Tibial artery (tissue), 4 donors: ENCODE measurements at places on chromosomes 6 and 20.

DNA sequence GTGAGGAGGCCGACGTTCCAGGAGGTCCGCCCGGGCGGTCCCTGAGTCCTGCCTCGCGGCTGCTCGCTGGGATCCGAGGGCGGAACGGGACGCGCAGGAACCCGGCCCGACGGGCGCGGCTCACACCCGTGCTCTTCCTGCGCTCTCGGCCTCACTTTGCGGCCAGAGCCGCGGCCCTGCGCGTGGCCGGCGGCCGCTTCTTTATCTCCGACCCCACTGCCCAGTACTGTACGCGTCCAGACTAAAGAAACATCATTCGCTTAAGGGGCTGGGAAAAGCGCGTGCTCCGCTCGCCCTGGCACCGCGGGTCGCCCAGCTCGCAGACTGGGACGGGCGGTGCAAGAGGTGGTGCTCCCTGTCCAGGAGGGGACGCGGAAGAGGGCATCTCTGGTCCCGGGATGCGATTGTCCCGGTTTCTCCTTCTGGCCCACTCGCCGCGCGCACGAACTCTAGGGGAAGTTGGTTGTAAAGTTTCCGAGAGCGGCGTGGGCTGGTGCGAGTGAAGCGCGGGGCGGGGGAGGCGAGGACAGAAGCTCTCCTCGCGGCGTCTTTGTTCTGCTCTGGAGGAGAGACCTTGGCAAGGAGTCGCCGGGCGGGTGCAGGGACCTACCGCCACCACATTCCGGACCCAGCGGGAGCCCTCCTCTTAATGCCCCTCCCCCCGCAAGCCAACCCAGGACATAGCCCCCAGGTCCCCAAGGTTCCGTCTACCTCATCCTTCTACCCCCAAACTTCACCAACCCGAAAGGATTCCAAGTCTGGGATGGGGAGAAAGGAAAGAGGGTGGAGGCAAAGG lies 71.0 kb downstream of the SOX4 start:
- H3K27ac ChIP-seq, result no peak overlapping the region
- peak overlapping the region; percentile 47 for H3K4me3 ChIP-seq
- H3K27me3 ChIP-seq, result peaks cover 52% of the 10 kb centered on the region
- H3K36me3 ChIP-seq, result no peaks in the 10 kb centered on the region

DNA sequence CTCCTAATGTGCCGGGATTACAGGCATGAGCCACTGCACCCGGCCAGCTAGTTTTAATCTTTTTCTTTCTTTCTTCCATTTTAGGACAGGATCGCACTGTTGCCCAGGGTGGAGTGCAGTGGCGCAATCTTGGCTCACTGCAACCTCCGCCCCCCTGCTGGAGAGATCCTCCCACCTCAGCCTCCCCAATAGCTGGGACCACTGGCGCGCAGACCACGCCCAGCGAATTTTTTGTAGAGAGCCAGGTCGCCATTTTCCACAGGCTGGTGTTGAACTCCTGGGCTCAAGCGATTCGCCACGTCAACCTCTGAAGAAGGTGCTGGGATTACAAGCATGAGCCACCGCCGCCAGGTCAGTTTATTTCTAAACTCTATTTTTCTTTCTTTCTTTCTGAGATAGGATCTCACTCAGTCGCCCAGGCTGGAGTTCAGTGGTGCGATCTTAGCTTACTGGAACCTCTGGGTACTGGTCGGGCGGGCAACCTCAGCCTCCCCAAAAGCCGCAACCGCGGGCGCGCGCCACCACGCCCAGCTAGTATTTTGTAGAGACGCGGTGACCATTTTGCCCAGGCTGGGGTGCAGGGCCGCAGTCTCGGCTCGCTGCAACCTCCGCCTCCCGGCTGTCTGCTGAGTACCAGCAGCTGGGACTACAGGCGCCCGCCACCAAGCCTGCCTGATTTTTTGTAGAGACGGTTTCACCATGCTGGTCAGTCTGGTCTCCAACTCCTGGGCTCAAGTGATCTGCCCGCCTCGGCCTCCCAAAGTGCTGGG lies 20.0 kb upstream of the LIN28B start:
- H3K4me1 ChIP-seq, result peaks cover 8% of the 10 kb centered on the region
- H3K27ac ChIP-seq, result no peak overlapping the region
- no peak overlapping the region for H3K4me3 ChIP-seq
- DNase-seq, result no peak

GRCh38 chr6:153090241-153090930 lies 40.7 kb downstream of the RGS17 start:
- no peaks in the 10 kb centered on the region for H3K27me3 ChIP-seq
- H3K4me3 ChIP-seq, result no peak overlapping the region
- H3K27ac ChIP-seq, result no peak overlapping the region
- no peaks in the 10 kb centered on the region for H3K36me3 ChIP-seq
- no peaks in the 10 kb centered on the region for H3K4me1 ChIP-seq

GRCh38 chr6:81054036-81054435 lies 698.4 kb downstream of the TENT5A start:
- H3K4me1 ChIP-seq, result no peaks in the 10 kb centered on the region
- no peak for DNase-seq
- H3K27ac ChIP-seq, result no peak overlapping the region
- H3K36me3 ChIP-seq, result no peaks in the 10 kb centered on the region
- H3K27me3 ChIP-seq, result no peaks in the 10 kb centered on the region
- H3K4me3 ChIP-seq, result no peak overlapping the region

- no peak overlapping the region for H3K27ac ChIP-seq
- no peak for DNase-seq
- H3K27me3 ChIP-seq, result no peaks in the 10 kb centered on the region
- H3K4me1 ChIP-seq, result peaks cover 20% of the 10 kb centered on the region
These were observed 88.1 kb upstream of the BACH2 start for GRCh38 chr6:90384720-90385119.

- DNase-seq, result no peak
- H3K27ac ChIP-seq, result no peak overlapping the region
These were observed 29.2 kb downstream of the SLC22A23 start for GRCh38 chr6:3427687-3428085.

DNA sequence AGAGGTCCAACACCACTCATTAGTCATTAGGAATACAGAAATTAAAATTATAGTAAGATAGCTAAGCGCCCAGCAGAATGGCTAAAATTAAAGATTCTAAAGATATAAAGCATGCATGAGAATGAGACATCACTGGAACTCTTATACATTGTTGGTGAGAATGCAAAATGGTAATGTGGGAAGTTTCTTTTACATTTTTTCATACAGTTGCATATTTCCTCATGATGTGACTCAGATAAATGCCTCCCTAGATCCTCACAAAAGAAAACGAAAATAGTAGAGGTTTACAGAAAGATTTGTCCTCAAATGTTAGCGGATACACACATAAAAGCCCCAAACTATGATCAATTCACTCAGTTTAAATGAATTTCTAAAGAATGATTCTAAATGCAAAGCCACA lies 633.7 kb upstream of the GJE1 start:
- H3K36me3 ChIP-seq, result no peaks in the 10 kb centered on the region
- no peaks in the 10 kb centered on the region for H3K4me1 ChIP-seq
- H3K4me3 ChIP-seq, result no peak overlapping the region
- no peak for DNase-seq

DNA sequence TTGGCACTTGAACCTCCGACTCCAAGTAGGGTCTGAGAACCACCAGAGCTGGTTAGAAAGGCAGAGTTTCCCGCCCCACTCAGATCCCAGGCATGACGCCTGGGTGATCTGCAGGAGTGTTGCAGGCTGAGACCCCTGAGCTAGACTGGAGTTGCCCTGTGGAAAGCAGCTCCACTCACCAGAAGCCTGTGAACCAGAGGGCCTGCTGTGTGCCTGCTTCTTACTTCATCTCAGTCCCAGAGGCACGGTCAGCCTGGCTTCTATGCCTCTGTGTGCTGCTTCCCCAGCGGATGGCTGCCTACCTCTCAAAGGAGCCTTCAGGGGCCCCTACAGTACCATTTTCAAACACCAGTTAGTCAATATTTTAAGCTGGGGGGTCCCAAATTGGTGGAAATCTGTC lies 15.6 kb upstream of the CCN6 start:
- no peaks in the 10 kb centered on the region for H3K27me3 ChIP-seq
- peak overlapping the region; percentile 86 for H3K27ac ChIP-seq
- peaks cover 4% of the 10 kb centered on the region for H3K4me1 ChIP-seq
- H3K36me3 ChIP-seq, result no peaks in the 10 kb centered on the region
- H3K4me3 ChIP-seq, result peak overlapping the region; percentile 4

GRCh38 chr6:137868721-137869548 lies 1.9 kb downstream of the TNFAIP3 start:
- H3K27ac ChIP-seq, result no peak overlapping the region
- DNase-seq, result no peak
- no peaks in the 10 kb centered on the region for H3K36me3 ChIP-seq
- H3K4me3 ChIP-seq, result peak overlapping the region; percentile 93

DNA sequence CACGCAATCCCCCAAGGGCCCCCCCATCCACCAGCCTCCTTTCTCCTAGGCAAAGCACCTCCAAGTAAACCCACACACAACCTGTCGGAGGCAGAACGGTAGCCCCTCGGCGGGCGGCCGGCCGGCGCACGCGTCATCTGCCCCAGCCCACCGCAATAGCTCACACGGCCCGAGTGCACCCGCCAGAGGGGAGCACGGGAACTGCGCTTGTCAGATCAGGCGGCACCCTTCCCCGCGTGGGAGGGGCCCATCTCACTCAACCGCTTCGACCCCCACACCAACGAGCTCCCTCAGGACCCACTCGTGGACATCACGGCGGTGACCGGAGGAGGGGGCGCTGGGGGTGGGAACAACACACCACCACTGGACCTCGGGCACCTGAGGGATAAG lies 767.9 kb upstream of the DEFB115 start:
- no peak overlapping the region for H3K4me3 ChIP-seq
- no peak for DNase-seq
- no peaks in the 10 kb centered on the region for H3K4me1 ChIP-seq

DNA sequence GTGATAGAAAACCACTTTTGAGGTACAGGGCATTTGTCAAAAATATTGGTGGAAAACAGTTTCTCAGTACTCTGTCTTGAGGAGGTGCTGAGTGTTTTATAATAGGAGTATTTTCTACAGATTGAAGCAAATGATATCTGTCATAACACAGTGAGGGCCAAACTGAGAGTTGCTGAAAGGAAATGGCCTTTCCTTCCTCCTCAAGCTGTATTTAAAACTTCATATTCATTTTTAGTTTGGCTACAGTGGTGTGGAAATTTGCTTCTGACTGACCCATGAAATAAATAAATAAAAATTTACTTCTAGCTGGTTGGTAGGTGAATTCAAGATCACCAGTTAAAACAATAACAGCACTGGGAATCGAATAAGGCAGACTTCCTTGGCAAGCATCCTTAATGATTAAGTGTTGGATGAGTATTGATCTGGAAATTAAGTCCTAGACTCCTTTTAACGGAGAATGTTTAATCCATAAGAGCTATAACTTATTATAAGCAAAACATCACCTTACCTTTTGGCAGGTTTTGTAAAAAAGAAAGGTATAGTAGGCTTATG lies 828.6 kb upstream of the CITED2 start:
- no peaks in the 10 kb centered on the region for H3K36me3 ChIP-seq
- H3K4me1 ChIP-seq, result peaks cover 5% of the 10 kb centered on the region
- no peak for DNase-seq

DNA sequence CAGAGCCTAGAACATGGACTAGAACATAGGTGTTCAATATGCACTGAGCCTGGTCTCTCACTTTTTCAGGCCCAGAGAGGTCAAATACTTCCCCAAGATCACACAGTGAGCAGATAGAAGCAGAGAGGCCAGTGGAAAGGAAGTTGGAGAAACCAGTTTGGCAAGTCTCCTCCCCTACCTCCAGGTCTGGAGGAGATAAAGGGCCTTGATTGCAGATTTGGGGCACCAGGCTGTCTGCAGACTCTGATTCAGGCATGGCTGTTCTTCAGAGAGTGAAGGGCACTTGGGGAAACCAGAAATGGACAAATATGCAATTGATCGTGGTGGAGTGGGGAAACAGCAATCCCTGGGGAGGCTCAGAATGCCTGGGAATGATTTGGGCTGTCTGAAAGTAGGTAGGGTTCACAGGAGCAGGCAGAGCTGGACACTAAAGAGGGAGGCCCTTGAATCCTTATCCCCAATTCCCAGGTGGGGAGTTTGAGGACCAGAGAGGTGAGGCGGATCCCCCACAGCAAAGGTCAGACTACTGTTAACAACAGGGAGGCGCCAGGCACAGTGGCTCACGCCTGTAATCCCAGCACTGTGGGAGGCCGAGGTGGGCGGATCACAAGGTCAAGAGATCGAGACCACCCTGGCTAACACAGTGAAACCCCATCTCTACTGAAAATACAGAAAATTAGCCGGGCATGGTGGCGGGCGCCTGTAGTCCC lies 2.3 kb downstream of the PEDS1 start:
- peaks cover 6% of the 10 kb centered on the region for H3K36me3 ChIP-seq
- DNase-seq, result no peak
- H3K27me3 ChIP-seq, result no peaks in the 10 kb centered on the region
